GM23338 (cell line): ENCODE measurements at places on chromosomes 1 and 21. TPM values are rescaled to one million over a fixed set of nuclear protein-coding genes. Genes with fewer than 3 reads are reported as not detected.

DNA sequence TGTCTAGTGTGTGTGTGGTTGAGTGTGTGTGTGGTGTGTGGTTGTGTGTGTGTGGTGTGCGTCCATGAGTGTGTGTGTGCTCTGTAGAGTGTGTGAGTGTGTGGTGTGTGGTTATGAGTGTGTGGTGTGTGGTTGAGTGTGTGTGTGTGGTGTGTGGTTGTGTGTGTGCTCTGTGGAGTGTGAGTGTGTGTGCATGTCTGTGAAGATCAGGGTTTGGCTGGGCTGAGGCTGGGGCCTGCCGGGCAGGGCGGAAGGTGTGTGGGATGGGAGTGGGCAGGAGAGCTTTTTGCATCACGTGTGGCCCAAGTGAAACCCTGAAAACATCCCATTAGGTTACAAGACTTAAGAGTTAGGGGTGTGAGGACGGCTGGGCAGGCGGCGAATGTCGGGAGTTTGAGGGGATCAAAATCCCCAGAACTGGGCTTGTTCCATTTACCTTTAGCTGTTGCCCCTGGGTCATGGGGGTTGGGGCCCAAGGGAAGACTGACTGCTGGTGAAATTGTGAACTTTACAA, 2.9 kb upstream of the FCMR start:
- no peak for DNase-seq

- DNase-seq = no peak
These were observed 831 bp upstream of the KRTAP10-2 start for GRCh38 chr21:44552136-44552535.

DNA sequence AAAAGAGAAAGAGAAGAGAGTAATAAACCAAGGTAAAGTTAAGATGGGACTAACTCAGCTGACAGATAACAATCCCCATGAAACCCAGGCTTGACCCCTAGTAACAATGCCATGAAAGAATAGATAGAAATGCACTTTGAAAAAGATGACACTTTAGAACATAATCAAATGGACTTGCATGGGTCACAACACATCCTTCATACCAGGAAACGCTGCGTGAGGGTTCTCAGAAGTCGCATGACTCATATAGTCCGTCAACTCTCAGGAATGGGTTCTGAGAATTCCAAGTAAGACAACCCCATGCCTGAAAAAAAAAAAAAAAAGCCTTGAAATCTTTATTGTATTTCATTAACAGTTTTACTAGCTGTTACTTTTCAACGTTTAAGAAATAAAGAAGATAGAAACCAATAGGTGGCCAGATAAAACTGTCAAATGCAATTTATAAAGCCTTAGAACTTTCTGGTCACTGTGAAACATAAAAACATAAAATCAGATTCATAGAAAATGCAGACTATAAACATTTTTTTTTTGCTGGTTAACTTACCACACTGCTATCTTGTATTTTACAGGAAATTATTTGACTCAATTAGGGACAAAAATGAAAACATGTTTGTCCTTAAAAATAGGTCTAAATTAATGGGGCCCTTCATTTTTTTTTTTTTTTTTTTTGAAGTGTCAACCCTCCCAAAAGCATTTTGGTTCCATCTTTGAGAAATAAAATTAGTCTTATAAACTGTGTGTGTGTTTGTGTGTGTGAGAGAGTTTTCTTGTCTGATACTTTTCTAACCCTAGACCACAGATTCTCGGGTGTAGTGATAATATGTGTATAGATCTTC, 202.1 kb downstream of the NCAM2 start:
- DNase-seq = no peak

- peak; percentile 72 for DNase-seq
These were observed 754 bp downstream of the PRRC2C start for GRCh38 chr1:171486048-171486519.

GRCh38 chr1:112444269-112444668, 48.3 kb downstream of the CTTNBP2NL start:
- no peak for DNase-seq

DNA sequence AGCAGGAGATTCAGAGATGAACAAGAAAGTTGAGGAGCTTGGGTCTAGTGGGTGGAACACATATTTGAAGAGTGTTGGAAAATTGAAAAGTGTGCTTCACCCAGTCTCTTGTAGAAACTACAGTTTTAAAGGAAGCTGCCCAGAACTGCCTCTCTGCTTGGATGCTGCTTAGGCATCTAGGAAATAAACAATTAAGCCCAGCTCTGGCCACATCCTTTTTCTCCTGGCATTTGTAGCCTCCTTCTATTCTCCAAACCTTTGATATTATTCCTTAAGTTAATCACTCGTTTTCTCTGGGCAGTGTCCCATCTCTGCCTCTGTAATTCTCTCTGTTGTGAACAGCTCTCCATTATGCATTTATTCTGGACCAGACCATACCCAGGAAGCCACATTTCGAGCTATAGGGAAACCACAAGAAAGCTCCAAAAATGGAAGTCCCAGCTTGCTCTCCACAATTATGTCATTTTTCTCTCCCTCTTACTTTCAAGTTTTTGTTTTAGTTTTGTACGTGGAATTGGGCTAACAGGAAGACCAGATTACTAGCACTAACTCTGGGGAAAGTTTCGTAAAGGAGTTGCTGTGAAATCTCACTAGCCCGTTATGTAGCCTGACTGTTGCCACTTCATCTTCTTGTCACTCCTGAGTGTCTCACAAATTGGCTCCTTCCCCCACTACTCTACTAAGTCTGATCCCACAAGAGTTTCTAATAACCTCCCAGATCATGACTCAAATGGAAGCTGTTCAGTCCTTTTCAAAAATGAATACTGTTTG, 102.2 kb downstream of the NTMT2 start:
- no peak for DNase-seq

GRCh38 chr21:15947677-15948076, 217.9 kb downstream of the USP25 start:
- no peak for DNase-seq

GRCh38 chr1:33469691-33470090, 2.8 kb upstream of the ZSCAN20 start:
- no peak for DNase-seq

- DNase-seq = no peak
These were observed 5.7 kb downstream of the CASQ2 start for GRCh38 chr1:115762779-115763178.

GRCh38 chr1:2496087-2496622, 20.1 kb downstream of the PLCH2 start:
- no peak for DNase-seq

GRCh38 chr1:19395678-19396192, 83.6 kb downstream of the SLC66A1 start:
- DNase-seq = no peak

- no peak for DNase-seq
These were observed 1.6 kb upstream of the IFNGR2 start for GRCh38 chr21:33401630-33401992.

GRCh38 chr21:44052830-44053226, 40.7 kb downstream of the TRAPPC10 start:
- DNase-seq = no peak

DNA sequence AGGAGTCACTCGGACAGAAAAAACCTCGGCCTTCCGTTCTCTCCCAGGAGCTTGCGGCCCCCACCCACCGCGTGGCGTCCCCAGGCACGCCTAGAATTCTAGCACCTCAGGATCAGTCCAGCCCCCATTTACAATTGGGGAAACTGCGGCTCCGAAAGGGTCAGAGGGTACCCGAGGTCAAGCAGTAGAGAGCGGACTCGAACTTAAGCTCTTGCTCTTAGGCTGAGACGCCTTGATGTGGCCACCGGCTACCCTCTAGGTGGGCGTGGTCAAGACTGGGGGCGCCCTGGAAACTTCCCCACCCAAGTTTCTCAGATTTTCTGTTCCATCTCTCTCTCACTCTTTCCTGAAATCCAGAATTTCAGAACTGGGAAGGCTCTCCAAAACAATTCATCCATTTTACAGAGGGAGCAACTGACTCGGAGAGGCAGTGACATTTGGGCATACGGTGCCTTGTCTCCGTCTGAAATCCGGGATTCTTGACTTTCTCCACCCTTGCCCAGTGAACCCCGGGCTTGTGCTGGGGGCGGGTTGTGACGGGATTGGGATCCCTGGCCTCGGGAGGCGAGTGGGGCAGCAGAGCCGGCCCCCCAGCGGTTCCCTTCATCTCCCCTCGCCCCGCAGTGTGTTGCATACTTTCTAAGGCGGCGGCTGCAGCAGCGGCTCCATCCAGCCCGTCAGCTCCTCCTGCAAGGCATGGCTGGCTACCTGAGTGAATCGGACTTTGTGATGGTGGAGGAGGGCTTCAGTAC, 777 bp downstream of the AZIN2 start:
- peak; percentile 51 for DNase-seq

GRCh38 chr1:50976890-50977574, 7.0 kb downstream of the CDKN2C start:
- peak; percentile 50 for DNase-seq

GRCh38 chr1:105608713-105609112, 1447.8 kb upstream of the PRMT6 start:
- DNase-seq = peak; percentile 14

DNA sequence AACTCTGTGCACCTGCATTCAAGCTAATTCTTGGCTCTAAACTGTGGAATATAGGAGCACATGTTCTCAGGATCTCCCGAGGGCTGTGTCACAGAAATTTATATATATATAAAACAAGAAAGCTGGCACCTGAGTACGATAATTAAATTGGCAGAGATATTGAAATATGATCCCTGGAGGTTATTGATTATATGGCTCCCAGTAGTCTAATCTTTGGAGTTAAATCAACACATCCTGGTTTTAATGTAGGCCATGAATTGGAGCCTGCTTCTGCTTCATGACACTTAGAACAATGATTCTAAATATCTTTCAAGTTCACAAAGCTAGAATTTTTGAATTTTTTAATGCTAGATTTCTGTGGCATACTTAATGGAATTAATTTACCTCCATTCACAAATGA, 84.3 kb downstream of the CTH start:
- no peak for DNase-seq

- peak; percentile 40 for DNase-seq
These were observed 7.4 kb downstream of the FOXD3 start for GRCh38 chr1:63329621-63330330.

- DNase-seq = peak; percentile 24
These were observed 414.3 kb downstream of the AMY1C start for GRCh38 chr1:104163912-104164476.

Gene SELENBP1
- 10.7 and 12.3 TPM in 2 replicates for polyA plus RNA-seq

Gene KLHL21
- polyA plus RNA-seq = 7.3 and 7.8 TPM in 2 replicates

Gene SAMD13
- polyA plus RNA-seq = 2.1 and 2.5 TPM in 2 replicates

Gene ARV1
- 20.0 and 22.7 TPM in 2 replicates for polyA plus RNA-seq

Gene C1orf56
- 26.3 and 27.8 TPM in 2 replicates for polyA plus RNA-seq

Gene ECM1
- polyA plus RNA-seq = 0.30 and 0.74 TPM in 2 replicates

Gene OLFML2B
- 2.0 and 2.9 TPM in 2 replicates for polyA plus RNA-seq

Gene KCNJ9
- 0.26 and 0.34 TPM in 2 replicates for polyA plus RNA-seq

Gene ETNK2
- polyA plus RNA-seq = 7.6 and 9.0 TPM in 2 replicates

Gene GSTM5
- 4.4 and 5.0 TPM in 2 replicates for polyA plus RNA-seq

Gene KCNA10
- not detected in 2 replicates for polyA plus RNA-seq
